ENCODE measurements at places on chromosomes 2 and 18.
A peak's percentile ranks its signal among the peaks of the same experiment; 100 is the strongest.

DNA sequence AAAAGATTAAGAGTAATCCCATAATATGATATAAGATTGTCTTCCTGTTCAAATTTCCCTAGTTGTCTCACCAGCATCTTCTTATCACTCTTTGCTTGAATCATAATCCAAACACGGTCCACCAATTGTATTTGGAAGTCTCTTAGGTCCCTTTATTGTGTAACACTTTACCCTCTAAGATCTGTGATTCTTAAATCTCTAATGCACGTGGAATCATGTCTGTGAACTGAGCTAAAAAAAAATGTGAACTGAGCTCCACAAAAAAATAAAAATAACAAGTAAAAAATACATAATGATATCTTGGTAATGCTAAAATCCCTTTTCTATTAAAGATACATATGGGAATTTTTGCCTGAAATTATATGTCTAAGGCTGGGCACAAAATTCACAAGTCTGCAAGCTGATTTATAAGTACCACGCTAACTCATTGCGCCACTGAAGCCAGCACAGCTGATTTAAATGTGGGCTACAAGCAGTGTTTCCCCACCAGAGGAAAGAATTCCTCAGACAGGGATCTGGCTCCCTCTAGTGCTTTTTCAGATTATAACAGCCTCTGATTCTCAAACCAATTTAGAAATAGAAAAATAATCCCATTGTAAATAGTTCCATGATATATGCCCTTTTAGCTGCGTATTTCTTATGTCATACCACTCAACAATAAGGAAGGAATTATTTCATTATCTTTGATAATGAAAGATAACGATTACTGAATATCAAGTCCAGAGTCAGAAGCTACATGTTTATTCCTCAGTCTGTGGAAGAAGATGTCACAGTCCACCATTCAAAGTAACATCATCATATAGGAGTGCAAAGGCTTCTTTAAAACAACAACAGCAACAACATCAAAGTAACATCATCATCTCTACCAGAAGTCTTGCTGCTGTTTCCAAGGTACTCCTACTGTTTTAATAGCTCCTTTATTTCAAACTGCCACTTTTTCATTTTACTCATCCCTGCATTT lies 22.9 kb downstream of the RBM43 start:
- peak; percentile 5 for DNase-seq

DNA sequence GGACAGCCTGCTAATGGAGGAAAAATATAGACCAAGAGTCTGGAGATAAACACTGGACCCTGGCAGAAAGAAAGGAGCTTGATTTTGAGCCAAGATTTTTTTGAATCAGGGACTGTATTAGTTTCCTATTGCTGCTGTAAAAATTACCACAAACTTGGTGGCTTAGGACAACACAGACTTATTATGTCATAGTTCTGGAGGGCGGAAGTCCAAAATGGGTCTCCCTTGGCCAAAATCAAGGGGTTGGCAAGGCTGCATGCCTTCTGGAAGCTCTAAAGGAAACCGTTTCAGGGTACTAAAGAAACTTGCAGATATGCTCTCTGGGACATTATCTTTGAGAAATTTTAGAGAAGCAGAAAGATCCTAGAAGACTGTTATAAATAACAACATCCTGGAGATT lies 140.1 kb downstream of the BABAM2 start:
- no peak for DNase-seq

DNA sequence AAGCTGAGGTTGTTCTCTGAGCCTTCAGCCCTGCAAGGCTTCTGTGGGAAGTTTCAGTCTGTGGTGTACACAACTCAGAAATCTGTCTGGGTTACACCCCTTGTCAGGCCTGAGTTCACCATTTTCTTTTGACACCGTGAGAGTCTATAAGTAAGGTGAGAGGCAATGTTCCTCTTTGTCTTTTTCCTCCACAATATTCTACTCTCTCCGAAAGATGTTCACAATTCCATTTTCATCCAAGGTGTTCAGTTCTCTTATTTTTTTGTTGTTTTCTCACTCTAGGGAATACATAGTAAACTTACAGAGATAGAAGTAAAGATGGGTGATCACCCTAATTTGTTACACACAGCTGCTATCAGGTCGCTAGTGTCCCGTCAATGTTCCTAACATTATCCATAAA lies 3.2 kb downstream of the ERMN start:
- no peak for DNase-seq

GRCh38 chr2:177603768-177604167 lies 211.2 kb downstream of the AGPS start:
- DNase-seq, result no peak

GRCh38 chr2:84846041-84846663 lies 34.7 kb downstream of the TRABD2A start:
- no peak for DNase-seq

DNA sequence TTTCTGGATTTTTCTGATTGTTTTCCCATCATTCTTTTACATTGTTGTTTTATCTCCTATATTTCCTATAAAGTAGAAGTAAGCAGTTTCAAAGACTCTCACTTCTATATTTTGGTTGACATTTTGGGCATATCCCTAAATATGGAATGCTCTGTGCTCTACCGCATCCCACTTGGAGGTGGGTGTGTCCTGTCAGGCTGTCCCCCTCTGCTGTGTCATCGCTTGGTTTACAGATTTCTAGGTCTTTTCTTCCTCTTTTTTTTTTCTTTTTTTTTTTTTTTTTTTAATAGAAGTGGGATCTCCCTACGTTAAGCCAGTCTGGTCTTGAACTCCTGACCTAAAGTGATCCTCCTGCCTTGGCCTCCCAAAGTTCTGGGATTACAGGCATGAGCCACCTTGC lies 13.3 kb downstream of the DGKD start:
- DNase-seq, result no peak

- no peak for DNase-seq
Observed at GRCh38 chr2:157934684-157935377, 58.7 kb upstream of the ACVR1 start.

DNA sequence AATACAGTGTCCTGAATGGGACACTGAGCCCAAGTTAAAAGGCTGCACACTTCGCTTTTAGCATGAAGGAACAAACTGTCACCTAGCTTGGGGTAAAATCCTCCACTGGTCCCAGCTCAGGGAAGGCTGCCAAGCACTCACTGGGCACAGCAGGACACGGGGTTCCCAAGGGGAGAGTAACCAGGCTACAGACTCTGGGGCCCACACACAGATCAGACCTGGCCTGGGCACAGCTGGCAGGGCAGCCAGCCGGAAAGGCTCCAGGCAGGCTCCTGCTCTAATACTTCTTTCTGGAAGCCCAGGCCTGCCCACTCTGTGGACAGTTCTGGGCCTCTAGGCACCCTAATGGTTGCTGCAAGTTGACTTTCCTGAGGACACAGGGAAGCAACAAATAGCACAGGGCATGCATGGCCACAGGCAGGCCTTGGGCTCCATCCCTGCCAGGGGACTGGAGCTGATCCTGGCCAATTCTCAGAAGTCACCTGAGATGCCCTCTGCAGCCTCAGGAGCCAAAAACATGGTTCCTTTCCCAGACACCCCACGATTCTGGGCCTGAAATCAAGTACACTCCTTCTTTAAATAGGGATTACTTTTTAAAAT lies 18.7 kb upstream of the SULT1C3 start:
- DNase-seq, result no peak

GRCh38 chr18:3985664-3986063 lies 469.4 kb downstream of the DLGAP1 start:
- DNase-seq, result no peak

GRCh38 chr2:190999949-191000665 lies 13.9 kb downstream of the STAT1 start:
- DNase-seq, result no peak

- no peak for DNase-seq
Observed at GRCh38 chr2:201882353-201883090, 76.2 kb downstream of the CDK15 start.

DNA sequence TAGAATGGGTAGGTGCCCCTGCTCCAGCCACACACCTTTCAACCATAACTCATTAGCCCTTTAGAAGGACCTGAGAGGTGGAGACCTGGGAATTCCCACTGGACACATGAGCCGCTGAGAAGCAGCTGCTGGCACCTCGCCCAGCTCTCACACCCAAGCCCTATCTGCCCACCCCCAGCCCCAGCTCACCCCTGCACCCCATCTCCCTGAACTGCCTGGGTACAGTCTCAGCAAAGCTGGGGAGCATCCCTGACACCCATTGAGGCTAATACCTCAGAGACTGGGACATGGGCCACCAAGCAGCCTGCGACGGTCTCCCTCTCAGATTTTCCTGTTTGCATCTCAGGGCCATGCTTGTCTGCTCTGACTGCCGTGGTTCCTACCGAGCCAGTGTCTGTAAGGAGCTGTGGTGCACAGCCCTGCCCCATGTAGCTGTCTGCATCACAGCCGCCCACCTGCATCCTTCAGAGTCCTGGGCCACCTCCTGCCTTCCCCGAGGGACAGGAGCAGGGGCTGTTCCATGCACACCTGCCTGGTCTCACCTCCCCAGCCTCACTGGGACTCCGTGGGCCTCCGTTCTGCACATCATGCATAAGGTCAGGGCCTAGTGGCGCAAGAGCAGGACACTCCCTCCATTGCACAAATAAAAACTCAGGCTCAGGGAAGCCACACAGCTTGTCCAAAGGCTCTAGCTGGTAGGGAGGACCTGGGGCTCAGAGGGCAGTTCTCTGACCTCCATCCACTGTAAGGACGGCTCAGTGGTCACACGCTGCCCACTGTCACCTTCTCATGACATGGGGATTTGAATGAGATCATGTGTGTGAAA lies 90.0 kb downstream of the SEPTIN10 start:
- DNase-seq, result no peak

Data from activated CD4-positive, alpha-beta T cell treated with anti-CD3 and anti-CD28 coated beads, Interleukin-2, amount 50 U/mL, for 48 hours (primary cell).